ENCODE measurements at places on chromosomes 12 and 14.

GRCh38 chr12:530308-530707 is 70.6 kb downstream of the B4GALNT3 start:
- no peak for DNase-seq
- H3K27me3 ChIP-seq: no peaks in the 10 kb centered on the region
- H3K36me3 ChIP-seq: no peaks in the 10 kb centered on the region

GRCh38 chr12:69932154-69932553 is 107.1 kb downstream of the MYRFL start:
- H3K27me3 ChIP-seq: no peaks in the 10 kb centered on the region
- H3K27ac ChIP-seq: no peak overlapping the region
- no peak for DNase-seq
- H3K36me3 ChIP-seq: no peaks in the 10 kb centered on the region
- H3K4me3 ChIP-seq: no peak overlapping the region
- no peaks in the 10 kb centered on the region for H3K4me1 ChIP-seq

DNA sequence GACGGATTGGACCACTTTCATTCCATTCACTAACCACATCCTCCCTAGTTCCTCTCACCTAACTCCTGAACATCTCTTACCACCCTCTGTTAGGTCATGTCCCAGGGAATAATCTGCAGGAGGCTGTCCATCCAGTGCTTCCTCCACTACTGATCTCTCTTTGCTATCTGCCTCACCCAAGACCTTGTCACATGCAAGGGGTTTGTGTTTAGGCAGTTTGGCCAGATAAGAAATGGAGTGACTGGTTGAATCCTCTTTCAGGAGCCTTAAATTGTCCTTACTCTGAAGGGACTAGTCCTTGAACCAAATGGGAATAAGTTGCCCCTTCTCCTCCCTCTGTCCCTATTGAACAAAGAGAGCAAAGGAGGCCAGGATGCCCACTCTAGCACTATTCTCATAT is 249.2 kb upstream of the BTG1 start:
- no peak for DNase-seq
- no peaks in the 10 kb centered on the region for H3K4me1 ChIP-seq
- no peak overlapping the region for H3K27ac ChIP-seq

DNA sequence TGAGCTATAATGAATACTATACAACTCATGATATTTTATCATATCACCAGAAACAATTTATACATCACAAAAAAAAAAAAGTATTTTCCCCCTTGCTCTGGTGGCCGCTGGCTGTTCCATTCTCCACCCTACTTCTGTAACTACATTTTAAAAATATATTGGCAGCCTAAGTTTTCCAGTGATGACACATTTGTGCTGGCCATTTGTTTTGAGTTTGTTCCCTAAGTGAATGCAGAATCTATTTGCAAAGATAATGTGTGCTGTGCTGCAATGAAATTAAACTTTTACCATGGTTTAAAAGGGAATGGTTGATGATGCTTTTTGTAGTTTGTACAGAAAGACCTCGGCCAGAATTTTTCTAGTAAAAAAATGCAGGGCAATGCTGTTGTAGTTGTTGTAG is 1092.8 kb downstream of the TMTC2 start:
- no peak for DNase-seq
- no peaks in the 10 kb centered on the region for H3K4me1 ChIP-seq
- no peaks in the 10 kb centered on the region for H3K27me3 ChIP-seq
- H3K27ac ChIP-seq: no peak overlapping the region
- no peak overlapping the region for H3K4me3 ChIP-seq

DNA sequence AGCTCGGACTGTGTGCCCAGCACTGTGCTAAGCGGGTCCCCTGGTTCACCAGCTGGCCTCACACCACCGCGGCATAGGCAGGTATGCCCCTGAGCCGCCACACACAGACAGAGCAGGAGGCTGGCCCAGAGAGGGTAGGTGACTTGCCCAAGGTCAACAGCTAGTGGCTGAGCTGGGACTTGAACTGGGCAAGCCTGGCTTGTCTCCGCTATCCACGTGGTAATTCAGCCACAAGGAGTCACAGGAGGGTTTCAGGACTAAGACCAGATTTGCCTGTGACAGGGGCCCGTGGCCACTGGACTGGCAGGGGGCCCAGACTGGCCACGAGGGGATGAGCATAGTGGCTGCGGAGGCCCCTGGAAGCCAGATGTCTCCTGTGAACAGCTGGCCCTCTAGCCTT is 47.7 kb downstream of the NCOR2 start:
- H3K27me3 ChIP-seq: no peaks in the 10 kb centered on the region
- DNase-seq: no peak
- peaks cover 73% of the 10 kb centered on the region for H3K4me1 ChIP-seq
- peak overlapping the region; percentile 99 for H3K27ac ChIP-seq
- H3K4me3 ChIP-seq: no peak overlapping the region

DNA sequence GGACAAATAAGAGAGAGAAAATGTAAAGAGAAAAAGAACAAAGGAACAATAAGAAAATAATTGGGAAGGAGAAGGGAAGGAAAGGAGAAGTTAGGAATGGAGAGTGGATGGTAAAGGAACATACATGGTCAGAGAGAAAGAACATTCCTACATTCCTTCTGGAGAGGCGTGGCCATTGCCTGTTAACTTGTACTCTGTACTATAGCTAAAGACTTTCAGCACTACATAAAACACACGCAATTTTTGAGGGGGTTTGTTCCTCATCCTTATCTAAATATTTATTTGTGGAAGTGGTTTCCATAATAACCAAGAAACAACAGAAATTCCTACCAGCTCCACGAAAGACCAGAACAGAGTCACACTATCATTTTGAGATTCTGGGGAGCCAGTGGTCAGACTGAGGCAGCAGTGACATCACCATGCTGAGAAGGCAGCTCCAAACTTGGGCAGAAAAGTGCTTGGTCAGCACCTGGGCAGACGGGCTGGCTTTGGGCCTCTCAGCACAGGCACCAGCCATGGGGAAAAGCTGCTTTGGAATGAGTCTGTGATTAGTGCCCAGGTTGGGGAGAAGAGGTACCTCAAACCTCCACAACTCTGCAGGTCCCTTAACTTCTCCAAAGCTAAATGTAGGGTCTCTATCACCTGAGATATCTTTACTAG is 125.9 kb upstream of the NTF3 start:
- H3K36me3 ChIP-seq: no peaks in the 10 kb centered on the region
- no peak overlapping the region for H3K4me3 ChIP-seq
- H3K4me1 ChIP-seq: peaks cover 40% of the 10 kb centered on the region

- H3K27ac ChIP-seq: no peak overlapping the region
- no peaks in the 10 kb centered on the region for H3K36me3 ChIP-seq
These were observed 11.3 kb upstream of the SLC41A2 start for GRCh38 chr12:104969343-104969742.

DNA sequence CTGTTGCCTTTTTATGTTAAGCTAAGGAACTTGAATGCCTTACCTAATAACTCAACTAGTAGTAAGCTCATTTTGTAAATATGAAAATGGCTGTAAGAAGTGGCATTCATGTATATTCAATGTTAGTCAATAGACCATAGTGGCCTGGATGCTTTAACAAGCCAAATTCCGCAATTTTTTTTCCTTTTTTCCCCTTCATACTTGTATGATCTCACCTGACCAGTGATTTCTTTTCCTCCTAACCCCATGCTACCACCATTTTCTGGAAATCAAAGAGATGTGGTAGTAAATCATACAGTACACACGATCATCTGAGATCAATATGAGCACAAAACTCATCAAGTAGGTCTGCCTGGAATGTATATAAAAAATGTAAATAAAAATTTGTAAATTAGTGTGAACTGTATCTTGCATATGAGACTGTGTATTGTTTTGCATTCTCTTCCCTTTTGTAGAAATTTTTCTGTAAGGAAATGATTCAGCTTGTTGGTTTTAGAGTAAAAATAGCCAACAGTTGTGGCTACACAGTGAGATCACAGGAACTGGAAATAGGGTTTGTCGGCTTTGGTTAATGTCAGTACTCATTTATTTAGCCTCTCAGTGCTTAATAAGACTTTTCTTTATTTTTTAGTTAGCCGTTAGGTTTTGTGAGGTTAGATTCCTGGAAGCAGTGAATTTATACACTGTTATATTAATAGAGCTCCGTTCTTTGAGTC is 62.5 kb downstream of the ETNK1 start:
- H3K27ac ChIP-seq: peak overlapping the region; percentile 34
- H3K36me3 ChIP-seq: no peaks in the 10 kb centered on the region
- peaks cover 9% of the 10 kb centered on the region for H3K4me1 ChIP-seq
- no peak for DNase-seq

GRCh38 chr12:1041478-1041877 is 50.5 kb downstream of the ERC1 start:
- H3K27ac ChIP-seq: no peak overlapping the region
- H3K36me3 ChIP-seq: no peaks in the 10 kb centered on the region
- no peak overlapping the region for H3K4me3 ChIP-seq
- no peaks in the 10 kb centered on the region for H3K27me3 ChIP-seq
- DNase-seq: no peak
- peaks cover 17% of the 10 kb centered on the region for H3K4me1 ChIP-seq

DNA sequence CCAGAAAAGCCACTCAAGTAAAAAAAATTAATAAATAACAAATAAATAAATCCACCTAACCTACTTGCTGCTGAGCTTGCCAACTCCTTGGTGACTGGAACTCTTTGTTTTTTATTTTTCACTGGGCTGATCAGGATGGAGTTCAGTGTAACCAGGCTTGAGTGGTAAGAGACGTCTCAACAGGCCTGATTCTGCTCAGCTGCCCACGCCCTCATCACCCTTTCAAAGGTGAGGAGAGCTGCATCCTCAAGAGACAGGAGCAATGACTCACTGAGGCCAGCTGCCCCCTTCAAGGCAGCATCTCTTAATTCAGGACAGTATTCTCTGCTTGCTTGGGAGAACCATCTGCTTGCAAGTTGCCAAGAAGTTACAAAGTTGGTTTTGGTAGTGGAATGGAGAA is 111.9 kb upstream of the CPM start:
- no peak overlapping the region for H3K4me3 ChIP-seq
- no peaks in the 10 kb centered on the region for H3K4me1 ChIP-seq
- DNase-seq: no peak
- no peak overlapping the region for H3K27ac ChIP-seq

DNA sequence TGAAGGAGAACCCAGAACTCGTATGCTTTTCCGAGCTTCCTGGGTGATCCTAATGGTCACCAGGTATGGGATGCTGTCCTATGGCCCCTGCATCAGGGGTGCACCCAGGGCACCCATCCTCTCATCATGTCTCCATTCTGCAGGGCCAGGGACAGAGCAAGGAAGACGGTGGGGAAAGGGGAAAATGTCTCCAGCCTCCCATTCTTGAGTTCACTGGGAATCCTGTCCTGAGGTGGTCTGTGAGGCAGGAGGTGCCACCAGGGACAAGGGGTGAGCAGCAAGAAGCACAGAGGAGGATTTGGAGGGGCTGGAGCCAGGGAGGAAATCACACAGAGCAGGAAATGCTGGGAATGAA is 14.9 kb upstream of the SLC6A12 start:
- no peaks in the 10 kb centered on the region for H3K4me1 ChIP-seq
- no peaks in the 10 kb centered on the region for H3K27me3 ChIP-seq
- no peak overlapping the region for H3K4me3 ChIP-seq
- DNase-seq: peak; percentile 1

DNA sequence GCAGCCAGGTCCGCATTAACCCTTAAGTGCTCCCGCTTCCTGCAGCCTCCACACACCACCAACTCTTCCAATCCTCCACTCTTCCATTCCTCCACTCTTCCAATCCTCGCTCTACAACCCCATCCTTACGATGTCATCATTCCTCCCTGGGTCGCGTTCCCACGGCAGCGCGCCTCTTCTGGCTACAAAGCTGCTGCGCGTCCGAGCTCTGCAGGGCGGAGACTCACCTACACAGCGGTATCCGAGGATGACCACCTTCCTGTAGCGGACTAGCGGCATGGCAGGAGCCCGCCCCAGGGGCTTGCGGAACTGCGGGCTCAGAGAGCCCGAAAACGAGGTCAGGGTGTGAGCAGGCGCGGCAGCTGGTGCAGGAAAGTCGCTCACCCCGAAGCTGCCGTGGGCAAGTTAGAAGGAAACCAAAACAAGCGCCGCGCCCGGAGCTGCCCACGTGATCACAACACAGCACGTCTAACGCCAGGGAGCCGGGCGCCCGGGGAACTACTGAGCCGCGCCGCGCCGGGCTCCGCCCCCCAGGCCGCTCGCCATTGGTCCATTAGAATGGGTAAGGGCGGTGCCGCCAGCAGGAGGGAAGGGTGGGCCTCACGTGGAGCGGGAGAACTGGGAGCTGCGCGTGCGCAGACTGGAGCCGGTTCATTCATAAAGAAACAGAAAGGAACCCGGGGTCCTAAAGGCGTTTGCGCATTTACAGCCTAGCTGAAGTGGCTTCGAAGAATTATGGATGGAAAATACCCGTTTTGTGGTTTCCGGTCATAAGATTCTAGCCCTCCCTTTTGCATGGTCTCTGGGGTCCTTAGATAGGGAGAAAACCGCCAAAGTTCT is at the start of gene RHEBL1:
TSS of gene RHEBL1 (minus strand) at position 473 of the 840 bp plus-strand sequence. CDS start at position 279, 194 bp downstream.
- peak within 1 kb of the TSS; percentile 75 for H3K4me3 ChIP-seq
- no peaks in the 10 kb centered on the region for H3K36me3 ChIP-seq
- no peaks in the 10 kb centered on the region for H3K27me3 ChIP-seq
- H3K4me1 ChIP-seq: peaks cover 17% of the 10 kb centered on the region
- DNase-seq: peak; percentile 99

GRCh38 chr14:54133896-54134295 is 177.3 kb upstream of the BMP4 start:
- H3K4me3 ChIP-seq: no peak overlapping the region
- no peak for DNase-seq
- H3K4me1 ChIP-seq: no peaks in the 10 kb centered on the region
- no peaks in the 10 kb centered on the region for H3K27me3 ChIP-seq

DNA sequence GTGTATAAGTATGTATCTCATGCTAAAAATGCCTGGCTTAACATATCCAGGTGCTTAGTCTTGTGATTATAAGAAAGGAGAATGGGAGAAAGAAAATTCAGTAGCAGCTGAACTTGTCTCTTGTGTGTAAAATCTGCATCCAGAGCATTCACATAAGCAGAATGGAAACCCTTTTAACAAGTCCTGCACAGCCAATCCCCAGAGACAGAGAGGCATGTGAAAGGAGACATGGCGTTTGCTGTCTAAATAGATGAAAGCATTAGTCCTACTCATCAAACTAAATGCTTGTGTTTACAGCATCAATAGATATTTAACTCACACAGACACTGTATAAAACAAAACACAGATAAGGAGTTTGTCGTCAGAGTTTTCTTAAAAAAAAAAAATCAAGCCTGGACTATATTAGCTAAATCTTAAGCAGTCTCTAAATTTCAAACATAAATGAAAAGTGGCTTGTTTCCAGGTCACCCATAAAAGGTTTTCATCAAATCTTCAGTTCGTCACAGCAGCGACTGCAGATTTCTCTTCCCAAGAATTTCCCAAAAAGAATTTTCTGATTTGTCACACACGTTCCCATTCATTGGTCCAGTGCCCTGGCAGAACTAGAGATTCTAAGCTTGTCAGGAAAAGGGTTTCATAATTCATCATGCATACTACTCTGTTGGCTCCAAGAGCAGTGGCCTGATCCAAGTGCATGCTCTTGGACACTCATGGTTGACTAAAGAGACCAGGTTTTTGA is 249.2 kb downstream of the BTG1 start:
- peaks cover 10% of the 10 kb centered on the region for H3K4me1 ChIP-seq
- H3K36me3 ChIP-seq: no peaks in the 10 kb centered on the region
- no peak overlapping the region for H3K27ac ChIP-seq
- DNase-seq: peak; percentile 51
